ENCODE measurements at places on chromosomes 2 and 18.
A peak's percentile ranks its signal among the peaks of the same experiment; 100 is the strongest.

- no peak for DNase-seq
Measured at GRCh38 chr2:5868931-5869330, 176.7 kb downstream of the SOX11 start.

DNA sequence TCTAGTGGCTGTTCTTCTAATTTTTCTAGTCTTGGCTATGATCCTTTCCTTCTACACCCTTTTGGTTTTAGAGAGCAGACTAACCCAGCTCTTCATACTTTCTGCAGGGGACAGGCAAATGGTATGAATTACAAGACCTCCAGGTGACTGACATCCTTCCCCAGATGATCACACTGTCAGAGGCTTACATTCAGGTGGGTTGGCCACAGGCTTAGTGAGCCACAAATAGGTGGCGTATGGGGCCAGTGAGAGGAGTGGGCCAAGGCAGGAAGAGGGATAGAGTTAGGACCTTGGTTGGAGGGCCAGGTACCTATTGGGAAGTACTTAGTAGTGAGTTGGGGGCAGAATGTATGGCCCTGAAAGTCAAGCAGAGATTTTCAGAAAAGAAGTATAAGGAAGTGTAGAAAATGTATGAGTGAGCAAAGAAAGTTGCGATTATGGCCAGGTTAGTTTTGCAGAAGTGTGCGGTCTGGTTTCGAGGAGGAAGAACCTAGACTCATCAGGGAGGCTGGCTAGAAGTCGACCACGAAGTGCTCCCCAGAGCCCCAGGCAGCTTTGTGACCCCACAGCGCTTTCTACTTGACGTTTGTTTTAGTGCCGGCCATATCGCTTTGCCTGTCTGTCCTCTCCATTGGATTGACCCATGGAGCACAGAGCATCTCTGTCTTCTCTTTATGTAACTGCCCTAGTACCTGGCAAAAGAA, 20.0 kb downstream of the SFTPB start:
- no peak for DNase-seq

GRCh38 chr2:159070235-159070634, 101.8 kb downstream of the TANC1 start:
- DNase-seq = no peak

GRCh38 chr2:207423886-207424285, 105.9 kb upstream of the CREB1 start:
- peak; percentile 43 for DNase-seq

- no peak for DNase-seq
Measured at GRCh38 chr18:1663879-1664705, 759.4 kb downstream of the ADCYAP1 start.

GRCh38 chr18:50341443-50341842, 33.4 kb upstream of the SKA1 start:
- DNase-seq = no peak

- no peak for DNase-seq
Measured at GRCh38 chr2:7403092-7403775, 486.0 kb downstream of the RNF144A start.

GRCh38 chr18:4077721-4078120, 377.4 kb downstream of the DLGAP1 start:
- no peak for DNase-seq

GRCh38 chr18:22093731-22094357, 75.5 kb upstream of the GATA6 start:
- no peak for DNase-seq

- no peak for DNase-seq
Measured at GRCh38 chr2:234705108-234705507, 208.2 kb upstream of the ARL4C start.

DNA sequence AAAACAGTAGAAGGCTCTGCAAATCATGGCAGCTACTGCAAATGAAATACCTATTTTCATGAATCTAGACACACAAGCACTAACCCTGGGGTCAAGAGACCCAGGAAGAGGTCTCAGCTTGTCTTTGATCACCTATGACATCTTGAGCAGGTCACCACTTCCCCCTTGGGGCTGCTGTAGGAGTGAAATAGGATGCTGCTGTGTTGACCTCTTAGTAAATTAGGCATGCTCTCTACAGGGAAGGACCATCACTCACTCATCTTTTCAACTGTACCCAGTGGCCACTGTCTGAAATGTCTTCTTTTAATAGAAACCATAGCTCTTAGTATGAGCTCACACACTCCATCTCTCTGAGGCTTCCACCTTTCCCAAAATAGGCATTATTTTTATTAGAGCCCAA, 83.8 kb downstream of the NCK2 start:
- no peak for DNase-seq

DNA sequence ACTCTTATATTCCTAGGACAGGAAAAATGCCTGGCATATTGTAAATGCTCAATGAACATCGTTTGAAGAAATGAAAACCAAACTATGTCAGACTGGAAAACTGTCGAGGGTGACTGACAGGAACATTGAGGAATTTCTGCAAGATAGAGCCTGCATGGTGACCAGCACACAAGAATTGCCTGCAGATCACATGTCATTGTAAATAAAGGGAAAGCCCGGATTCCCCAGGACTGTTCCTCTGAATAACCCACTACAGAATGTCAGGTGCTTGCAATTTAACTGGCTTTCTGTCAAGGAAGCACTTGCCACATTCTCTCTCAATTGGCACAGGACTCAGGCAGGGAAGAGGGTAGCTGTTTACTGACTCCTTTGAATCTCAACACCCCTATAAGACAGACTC, 129.0 kb upstream of the REG3G start:
- no peak for DNase-seq

- no peak for DNase-seq
Measured at GRCh38 chr2:149152469-149152953, 114.0 kb downstream of the LYPD6B start.

DNA sequence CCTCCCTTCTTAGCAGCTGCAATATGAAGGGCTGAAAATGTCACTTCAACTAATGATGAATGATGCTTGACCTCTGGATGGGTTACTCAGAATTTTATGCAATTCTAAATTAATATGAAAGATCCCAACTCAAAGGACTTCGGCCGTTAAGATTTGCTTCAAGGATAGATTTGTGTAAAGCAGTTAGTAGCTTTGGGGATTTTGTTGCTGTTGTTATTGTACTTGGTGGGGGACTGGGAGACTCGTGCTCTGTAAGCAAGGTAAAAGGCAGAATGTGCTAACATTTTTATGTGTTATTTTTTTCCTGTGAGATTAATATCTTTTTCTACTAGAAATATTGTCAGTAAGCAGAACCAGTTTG, 478.8 kb downstream of the ARHGAP15 start:
- no peak for DNase-seq

GRCh38 chr18:24826605-24827004, 366.2 kb downstream of the HRH4 start:
- DNase-seq = no peak

- DNase-seq = no peak
Measured at GRCh38 chr2:81324046-81324445, 1019.5 kb upstream of the LRRTM1 start.

- DNase-seq = no peak
Measured at GRCh38 chr2:16709769-16710168, 44.1 kb upstream of the CYRIA start.

- DNase-seq = no peak
Measured at GRCh38 chr2:240296476-240297255, 138.8 kb upstream of the GPC1 start.

DNA sequence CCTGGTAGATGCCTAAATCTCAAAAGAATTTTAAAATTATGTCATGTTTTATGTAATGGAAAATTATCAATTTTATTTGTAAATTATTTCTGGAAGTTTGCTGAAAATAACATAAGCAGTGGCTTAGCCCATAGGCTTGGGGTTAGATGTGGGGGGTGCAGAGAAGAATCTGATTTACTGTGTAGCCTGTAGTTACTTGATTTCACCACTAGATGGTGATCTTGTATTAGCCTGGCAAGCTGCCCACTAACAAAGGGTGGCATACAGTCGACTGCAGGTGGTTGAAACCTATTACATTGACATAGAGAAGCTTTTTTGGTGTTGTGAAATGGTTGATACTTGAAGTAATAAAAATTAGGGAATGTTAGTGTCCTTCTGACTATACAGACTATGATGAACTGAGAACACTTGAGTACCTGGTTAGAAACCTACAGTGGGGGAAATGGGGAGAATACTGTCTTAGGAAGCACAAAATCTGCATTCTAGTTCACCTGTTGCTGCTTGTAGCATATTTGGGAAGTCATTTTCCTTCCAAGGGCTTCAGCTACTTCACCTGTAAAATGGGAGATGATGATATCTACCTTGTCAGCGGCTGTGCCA, 191.0 kb upstream of the LHCGR start:
- no peak for DNase-seq

DNA sequence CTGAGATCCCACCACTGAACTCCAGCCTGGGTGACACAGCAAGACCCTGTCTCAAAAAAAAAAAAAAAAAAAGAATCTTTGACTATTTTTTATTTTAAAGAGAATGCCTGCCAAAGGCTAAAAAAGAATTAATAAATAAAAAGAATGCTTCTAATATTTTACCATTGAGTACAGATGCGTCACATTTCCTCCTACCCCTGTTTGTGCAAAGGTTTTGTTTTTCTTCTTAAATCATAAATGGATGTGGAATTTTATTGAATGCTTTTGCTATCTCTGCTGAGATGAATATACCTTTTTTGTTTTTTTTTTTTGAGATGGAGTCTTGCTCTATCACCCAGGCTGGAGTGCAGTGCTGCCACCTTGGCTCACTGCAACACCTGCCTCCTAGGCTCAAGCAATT, 22.8 kb downstream of the CYBRD1 start:
- no peak for DNase-seq

GRCh38 chr2:61419129-61419528, 51.8 kb downstream of the USP34 start:
- no peak for DNase-seq

DNA sequence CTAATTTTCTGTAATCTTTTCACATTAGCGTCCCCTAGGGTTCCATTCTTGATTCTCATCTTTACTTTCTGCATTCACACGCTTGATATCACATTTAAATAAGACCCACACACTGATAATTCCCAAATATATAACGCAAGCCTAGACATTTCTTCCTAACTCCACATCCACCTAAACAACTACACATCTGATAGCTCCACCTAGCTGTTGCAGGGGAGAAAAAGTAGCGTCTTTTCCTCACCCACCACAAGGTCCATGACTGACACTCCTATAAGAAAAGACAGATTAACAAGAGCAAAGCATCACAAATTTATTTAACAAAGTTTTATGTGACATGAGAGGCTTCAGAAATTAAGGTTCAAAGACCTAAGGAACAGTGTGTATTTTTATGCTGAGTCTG, 862.2 kb upstream of the DDX18 start:
- no peak for DNase-seq
